ENCODE measurements at places on chromosomes 7 and 10.

DNA sequence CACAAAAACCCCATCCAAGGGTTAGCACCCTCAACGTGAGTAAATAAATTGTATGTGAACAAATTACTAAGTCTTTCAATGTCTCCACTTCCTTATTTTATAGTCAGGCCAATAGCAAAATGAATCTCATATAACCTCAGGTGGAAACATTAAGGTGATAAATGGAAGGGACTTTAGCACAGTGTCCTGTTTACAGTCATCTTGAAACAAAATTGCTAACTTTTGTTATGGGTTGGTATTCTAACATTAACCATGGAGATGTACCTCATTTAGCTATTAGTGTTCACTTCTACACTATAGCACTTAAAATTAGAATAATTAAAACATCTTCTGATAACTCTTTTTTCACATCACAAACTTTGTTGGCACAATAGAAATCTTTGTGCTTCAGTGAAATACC lies 255.8 kb upstream of the CNTNAP2 start:
- DNase-seq, result no peak

- no peak for DNase-seq
Observed at GRCh38 chr7:88183051-88183450, 36.8 kb downstream of the SRI start.

- no peak for DNase-seq
Observed at GRCh38 chr7:32639122-32639521, 143.8 kb downstream of the AVL9 start.

- DNase-seq, result no peak
Observed at GRCh38 chr10:63717027-63717715, 196.0 kb downstream of the REEP3 start.

DNA sequence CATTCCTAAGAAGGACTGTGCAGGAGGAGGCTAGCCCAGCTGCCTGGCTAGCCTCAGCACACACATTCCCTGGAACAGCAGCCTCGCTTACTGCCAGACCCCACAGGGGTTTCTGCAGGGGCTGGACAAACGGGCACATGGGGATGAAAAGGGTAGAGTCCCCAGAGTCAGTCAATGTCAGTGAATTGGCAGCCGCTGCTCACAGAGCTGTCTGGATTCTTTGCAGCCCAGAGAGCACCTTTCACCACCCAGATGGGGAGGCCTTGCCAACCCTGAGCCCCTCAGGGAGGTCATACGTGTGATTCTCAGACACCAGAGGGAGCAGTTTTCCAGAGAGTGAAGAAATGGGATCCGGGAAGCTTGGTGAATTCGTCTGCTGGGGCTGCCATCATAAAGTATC lies 143.3 kb downstream of the KCNMA1 start:
- no peak for DNase-seq

- DNase-seq, result no peak
Observed at GRCh38 chr10:70368774-70369482, 13.5 kb downstream of the LRRC20 start.

DNA sequence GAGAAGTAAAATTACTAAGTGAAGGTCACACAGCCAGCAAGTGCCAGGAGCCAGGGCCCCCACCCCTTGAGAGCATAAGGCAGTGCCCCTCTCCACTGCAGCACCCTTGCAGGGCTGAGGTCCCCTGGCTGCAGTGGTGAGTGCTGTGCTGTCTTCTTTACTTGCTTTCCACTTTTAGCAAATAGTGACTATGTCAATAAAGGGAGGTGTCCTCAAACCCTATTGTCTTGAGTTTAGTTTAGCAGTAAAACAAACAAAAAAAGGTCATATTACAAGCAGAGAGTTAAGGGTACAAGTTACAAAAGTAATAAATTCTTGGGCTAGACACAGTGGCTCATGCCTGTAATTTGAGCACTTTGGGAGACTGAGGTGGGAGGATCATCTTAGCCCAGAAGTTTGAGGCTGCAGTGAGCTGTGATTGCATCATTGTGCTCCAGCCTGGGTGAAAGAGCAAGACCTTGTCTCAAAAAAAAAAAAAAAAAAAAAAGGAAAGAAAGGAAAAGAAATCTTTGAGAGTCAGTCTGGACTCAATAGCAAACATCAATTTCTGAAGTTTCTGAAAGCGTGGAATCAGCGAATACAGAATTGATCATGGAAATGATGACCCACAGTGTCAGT lies 39.0 kb upstream of the KIF5B start:
- DNase-seq, result no peak

- DNase-seq, result no peak
Observed at GRCh38 chr10:79552143-79552542, 8.1 kb downstream of the SFTPA2 start.

- DNase-seq, result no peak
Observed at GRCh38 chr7:144004703-144005102, 4.6 kb downstream of the OR6B1 start.

DNA sequence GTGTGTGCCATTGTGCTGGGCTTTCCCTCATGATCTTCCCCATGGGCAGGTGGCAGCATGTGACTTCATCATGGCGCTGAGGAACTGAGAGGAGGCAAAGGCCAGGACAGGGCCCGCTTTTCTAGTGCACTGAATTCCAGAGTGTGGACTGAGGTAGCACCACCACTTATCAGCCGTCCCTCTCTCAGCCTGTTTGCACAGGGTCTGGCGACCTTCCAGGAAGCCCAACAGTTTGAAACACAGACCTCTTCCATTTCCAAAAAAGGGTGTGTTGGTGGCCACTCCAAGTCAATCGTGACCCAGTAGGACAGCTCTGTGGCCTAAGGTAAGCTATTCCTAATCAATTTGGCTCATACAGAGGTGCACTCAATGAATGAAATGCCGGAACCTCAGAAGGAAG lies 4.4 kb downstream of the DNAJC30 start:
- no peak for DNase-seq

GRCh38 chr7:158613481-158613880 lies 25.9 kb upstream of the PTPRN2 start:
- DNase-seq, result no peak

DNA sequence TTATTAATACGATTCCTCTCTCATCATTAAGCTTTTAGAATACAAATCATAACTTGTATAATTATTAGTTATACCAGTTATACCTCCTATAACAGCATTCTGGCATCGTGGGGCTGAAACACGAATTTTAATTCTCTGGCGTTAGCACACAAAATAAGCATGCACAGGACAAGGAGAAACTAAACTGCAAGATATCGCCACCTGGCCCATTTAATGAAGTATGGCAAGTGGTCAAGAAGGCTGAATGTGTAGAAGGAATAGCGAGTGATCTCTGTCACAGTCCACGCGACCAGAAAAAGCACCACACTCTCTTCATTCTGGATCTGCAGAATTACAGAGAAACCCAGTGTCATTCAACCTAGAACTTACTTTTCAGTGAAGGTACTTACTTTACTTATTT lies 18.1 kb downstream of the HACD1 start:
- DNase-seq, result no peak

DNA sequence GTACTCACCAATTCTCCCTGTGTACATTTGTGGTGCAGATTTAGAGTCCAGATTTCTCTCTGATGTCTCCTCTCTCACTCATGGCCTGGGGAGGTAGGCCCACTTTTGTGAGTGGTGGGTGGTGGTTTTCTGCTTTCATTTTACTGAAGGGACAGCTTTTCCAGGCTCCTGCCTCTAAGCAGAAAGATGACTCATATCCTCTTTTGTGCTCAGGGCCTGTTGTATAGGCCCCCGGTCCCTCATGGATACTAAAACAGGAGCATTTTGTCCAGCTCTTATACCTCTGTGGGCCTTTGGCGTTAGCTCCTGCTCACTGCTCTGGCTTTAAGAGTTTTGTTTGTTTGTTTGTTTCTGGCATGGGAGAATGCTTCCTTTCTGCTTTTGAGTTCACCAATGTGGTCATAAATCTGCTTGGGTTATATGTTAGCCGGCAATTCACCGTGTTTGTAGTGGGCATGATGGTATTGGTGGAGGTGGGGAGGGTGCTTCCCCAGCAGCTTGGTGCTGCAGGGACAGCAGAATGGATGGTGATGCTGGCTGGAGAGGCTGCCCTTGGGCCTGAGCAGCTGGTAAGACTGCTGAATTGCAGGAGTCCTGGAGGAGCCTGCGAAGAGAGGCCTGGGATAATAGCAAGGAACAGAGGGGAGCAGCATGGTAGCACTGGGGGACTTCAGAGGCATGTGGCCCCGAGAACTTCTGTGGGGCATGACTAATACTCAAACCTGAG lies 468.7 kb downstream of the RPS24 start:
- no peak for DNase-seq

GRCh38 chr7:70325509-70326101 lies 727.3 kb downstream of the AUTS2 start:
- peak; percentile 40 for DNase-seq

DNA sequence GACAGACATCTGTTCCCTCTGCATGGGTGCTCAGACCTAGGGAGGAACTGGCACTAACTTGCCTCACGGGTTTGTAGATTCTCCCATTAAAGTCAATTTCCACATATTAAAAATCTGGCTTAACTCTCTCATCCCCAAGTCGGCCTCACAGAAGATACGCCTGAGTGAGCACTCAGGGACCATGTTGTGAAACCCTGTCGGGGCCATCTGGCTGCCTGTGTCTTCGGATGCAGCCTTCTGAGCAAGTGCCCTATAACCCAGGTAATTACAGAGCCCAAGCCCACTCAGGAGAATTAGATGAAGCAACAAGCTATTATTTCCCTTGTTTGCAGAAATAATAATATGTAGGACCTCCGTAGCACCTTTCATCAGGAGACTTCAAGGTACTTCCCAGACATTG lies 219.3 kb upstream of the GLI3 start:
- peak; percentile 36 for DNase-seq

- DNase-seq, result no peak
Observed at GRCh38 chr10:76866841-76867586, 770.6 kb downstream of the KCNMA1 start.

- no peak for DNase-seq
Observed at GRCh38 chr10:68075550-68076004, 494 bp upstream of the HERC4 start.

DNA sequence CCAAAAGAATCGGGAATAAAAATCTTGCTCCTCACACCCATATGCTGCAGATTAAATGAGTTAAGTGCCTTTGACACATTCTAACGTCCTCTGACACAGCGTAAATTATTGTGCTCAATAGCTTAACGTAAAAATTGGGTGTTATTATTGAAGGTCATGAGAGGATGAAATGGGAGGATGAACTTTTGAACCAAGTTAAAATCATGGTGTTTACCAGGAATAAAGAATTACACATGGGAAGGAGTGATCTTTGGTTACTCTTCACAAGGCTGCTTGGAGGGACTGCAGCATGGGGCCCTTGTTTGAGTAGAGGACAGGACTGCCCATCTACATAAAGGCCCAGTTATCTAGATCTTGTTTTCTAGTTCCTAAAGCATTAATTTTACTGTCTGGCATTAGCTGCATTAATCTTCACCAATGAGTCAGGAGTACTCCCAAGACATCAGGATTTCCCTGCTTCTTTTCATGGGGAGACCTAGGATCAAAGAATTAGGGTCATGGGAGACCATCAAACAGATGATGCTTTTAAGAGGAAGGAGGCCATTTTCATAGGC lies 84.9 kb upstream of the PRR15 start:
- DNase-seq, result no peak

DNA sequence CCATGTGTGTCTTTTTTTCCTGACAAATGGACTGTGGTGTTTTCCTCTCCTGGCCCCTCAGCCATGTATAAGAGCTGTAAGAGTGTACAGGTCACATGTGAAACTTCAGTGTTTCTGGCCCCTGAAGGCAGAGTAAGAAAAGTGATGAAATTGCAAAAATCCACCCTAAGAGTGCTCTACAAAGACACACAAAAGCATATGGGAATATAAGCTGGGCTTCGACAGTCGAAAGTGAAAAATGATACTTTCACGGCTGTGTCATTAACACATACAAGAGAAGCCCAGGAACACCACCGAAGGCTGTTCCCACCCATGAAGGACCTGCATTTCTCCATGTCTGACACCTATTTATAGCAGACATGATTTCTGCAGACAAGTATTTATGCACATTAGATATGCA lies 192.2 kb downstream of the PARD3 start:
- DNase-seq, result no peak

- DNase-seq, result no peak
Observed at GRCh38 chr10:4708123-4708759, 117.8 kb upstream of the AKR1E2 start.

- no peak for DNase-seq
Observed at GRCh38 chr10:16847644-16848043, 30.4 kb upstream of the RSU1 start.

DNA sequence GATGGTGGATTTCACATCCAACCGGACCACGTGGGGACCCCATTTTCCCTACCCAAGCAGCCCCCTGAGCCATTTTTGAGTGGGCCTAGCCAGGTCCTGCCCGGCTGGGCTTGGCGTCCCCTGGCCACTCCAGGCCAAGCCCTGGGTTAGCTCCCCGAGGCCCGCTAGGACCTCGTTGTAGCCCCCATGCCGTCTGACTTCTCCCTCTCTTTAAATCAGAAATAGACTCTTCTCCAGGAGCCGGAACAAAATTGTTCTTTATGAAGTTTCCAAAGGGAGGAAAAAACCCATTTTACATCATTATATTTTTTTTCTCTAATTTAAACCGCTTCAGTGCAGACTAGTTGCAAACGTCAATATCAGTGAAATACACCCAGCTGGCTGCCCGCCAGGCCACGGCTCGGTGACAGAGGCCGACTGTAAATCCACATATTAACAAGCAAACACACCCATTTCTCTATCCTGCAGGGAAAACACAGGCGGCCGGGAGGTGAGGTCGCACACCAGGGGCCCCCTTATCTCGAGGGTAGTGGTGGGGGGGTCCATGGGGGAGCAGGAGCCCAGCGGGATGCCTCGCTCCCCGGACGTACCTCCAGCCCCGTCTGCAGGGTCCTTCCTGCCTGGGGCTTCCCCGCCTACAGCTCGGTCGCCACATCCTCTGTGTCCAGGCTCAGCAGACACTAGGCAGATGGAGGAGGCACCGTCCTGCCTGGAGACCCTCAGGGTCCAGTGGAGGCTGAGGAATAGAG lies 72.7 kb downstream of the ELFN1 start:
- DNase-seq, result no peak

- no peak for DNase-seq
Observed at GRCh38 chr7:83751217-83751616, 102.3 kb upstream of the SEMA3E start.

DNA sequence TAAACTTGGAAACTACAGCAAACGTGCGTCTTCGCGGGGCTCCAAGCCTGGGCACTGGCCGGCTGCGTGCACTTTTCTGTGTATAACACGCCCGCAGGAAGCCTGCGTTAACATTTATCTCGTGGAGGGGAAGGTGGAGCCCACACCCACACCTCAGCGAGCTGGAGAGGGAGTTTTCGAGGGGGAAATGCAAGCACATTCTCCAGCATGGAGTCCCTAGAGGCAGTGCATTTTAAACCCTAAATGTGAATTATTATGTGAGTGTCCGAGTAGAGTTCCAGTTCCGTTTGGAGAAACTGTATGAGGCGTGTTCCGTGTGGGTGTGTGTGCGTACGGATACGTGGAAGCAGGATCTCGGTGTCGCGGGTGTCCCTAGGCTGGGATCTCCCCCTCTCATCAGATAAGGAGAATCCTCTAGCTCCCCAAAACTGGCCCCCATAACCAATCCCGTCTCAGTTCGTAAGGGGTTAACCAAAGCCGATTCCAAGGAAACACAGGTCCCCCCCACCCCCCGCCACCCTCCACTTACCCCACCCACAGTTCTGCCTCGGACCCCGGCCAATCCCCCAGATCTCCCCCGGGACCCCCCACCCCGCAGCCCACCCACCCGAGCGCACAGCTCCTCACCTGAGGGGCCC lies 403 bp downstream of the CDK6 start:
- DNase-seq, result no peak

- DNase-seq, result no peak
Observed at GRCh38 chr7:35700865-35701264, 5.9 kb upstream of the HERPUD2 start.
